ENCODE measurements at places on chromosomes 2 and 18.

DNA sequence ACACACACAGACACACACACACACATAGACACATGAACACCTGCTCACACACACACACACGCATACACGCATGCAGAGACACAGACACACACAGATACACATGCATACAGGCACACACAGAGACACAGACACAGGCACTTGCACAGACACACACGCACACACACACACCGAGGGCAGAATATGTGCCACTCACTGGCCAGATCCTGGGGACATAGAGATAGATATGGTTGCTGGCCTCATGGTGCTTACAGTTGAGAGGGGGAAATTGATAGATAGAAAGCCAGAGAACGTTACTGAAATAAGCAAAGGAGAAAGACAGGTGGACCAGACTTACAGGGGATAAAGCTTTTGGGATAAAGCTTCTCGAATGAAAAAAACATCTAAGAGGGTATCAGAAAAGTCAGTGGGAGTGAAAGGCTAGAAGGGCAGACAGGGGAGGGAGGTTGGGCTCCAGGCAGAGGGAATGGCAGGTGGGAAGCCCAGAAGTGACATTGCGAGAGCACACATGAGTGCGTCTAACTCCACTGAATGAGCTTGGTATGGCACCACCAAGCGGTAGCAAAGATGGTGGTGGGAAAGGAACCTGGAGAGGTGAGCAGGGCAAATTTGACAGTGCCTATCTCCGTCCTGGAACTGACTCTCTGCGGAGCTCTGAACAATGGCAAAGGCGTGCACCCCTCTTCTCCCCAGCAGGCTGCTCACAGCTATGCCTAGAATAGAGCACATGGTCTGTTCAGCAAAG lies 390.1 kb upstream of the TRIB2 start:
- no peak for DNase-seq

DNA sequence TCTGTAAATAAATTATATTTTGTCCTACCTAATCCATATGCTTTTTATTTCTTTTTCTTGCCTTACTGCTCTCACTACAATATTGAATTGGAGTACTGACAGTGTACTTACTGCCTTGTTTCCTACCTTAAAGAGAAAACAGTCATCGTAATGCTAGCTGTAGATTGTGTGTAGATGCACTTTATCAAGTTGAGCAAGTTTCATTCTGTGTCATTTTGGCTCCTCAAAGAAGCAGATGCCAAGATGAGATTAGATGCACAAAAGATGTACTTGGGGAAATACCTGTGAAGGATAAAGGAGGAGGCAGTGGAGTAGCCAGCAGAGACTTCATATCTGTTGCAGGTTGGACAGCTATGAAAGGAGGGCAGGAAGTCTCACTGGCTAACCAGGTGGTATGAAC lies 145.5 kb downstream of the FTCDNL1 start:
- no peak for DNase-seq

GRCh38 chr18:22342625-22343024 lies 75.1 kb downstream of the CTAGE1 start:
- DNase-seq: no peak

DNA sequence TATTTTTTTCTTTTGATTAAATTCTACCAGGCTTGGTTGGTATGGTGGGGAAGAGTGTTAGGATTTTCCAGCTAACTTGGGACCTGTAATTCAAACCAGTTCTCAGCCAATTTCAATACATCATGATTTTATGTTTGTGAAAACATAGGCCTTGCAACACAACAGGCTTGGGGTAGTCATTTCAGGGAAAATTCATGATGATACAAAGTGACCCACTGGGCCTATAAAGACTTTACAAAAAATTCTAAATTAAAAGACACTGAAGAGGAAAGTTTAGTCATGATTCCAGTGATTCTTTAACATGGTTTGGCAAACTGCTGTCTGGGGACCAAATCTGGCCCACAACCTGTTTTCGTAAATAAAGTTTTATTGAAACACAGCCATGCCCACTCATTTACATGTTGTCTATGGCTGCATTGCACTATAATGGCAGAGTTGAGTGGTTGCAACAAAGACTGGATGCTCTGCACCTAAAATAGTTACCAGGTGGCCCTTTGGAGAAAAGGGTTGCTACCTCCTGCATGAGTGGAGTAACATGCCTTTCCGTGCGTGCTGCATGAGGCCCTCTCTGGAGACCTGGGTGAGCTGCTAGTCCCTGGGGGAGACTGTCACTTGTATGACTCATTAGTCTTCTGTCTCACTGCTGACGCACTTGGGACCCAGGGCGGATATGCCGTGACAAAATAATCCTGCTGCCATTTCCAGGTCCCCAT lies 73.6 kb downstream of the NPAS2 start:
- DNase-seq: no peak

GRCh38 chr2:200677721-200678532 lies 92.1 kb downstream of the AOX1 start:
- DNase-seq: no peak

- no peak for DNase-seq
These were observed 101.8 kb downstream of the CD226 start for GRCh38 chr18:69845593-69846506.

GRCh38 chr2:235098269-235098668 lies 146.5 kb downstream of the SH3BP4 start:
- no peak for DNase-seq

- DNase-seq: no peak
These were observed 634.2 kb downstream of the TSN start for GRCh38 chr2:122389694-122390093.
